Suprapubic skin (tissue), 4 donors: ENCODE measurements at places on chromosomes 11 and 22.

DNA sequence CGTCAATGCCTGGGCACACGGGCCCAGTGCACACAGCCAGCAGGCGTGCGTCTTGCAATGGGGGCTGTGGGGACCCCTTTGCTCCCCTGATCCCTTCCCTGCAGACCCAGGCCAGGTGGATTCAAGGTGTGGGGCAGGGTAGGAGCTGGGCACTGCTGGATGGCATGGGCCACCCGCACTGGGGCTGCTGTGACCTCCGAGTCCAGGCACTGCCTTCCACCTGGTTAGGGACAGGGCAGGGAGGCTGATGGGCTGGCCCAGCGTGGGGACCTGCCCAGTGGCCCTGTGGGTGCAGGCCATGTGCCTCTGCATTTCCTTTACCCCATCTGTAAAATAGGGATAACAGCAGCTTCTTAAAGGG lies 22.9 kb downstream of the KCNQ1 start:
- no peak for DNase-seq

DNA sequence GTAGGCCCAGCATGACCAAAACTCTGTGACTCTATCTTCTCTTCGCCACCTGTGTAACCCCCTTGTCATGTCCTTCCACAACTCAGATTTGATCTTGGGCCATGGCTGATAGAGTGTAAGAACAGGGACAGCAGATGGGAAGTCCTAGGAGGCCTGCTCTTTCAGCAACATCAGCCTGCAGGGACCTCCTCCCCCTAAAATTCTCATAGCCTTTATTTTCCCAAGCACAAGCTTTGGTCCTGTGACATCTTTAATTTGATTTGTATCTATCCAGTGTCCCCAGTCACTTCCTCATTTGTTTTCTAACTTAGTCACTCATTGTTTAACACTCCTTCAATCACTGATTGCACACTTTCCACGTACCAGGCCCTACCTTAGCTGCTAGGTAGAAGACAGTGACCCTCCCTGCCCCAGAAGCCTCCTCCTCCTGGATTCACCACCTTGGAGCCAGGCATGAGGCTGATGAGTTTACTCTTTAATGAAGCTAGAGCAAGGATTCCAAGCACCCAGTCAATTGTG lies 5.3 kb downstream of the UBQLN3 start:
- no peak for DNase-seq

- no peak for DNase-seq
These were observed 1.6 kb upstream of the SUN2 start for GRCh38 chr22:38757464-38757757.

DNA sequence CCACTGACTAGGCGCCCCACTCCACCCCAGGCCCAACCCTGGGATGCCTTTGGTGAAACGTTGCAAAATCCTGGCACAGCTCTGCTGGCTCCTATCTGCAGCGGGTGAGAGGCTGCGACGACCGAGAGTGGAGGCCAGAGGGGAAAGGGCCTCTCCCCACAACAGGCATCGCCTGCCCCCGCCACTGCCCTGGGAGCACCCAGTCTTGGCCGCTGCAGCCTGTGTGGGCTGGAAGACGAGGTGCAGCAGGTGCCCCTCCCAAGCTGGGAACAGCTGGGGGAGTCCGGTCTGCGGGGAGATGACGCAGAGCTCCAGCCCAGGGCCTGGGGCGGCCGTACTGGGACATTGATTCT lies 4.2 kb upstream of the PIM3 start:
- DNase-seq, result no peak

- DNase-seq, result no peak
These were observed 133.6 kb upstream of the C11orf58 start for GRCh38 chr11:16604794-16605388.

- no peak for DNase-seq
These were observed 86.4 kb downstream of the CELSR1 start for GRCh38 chr22:46450931-46451561.

DNA sequence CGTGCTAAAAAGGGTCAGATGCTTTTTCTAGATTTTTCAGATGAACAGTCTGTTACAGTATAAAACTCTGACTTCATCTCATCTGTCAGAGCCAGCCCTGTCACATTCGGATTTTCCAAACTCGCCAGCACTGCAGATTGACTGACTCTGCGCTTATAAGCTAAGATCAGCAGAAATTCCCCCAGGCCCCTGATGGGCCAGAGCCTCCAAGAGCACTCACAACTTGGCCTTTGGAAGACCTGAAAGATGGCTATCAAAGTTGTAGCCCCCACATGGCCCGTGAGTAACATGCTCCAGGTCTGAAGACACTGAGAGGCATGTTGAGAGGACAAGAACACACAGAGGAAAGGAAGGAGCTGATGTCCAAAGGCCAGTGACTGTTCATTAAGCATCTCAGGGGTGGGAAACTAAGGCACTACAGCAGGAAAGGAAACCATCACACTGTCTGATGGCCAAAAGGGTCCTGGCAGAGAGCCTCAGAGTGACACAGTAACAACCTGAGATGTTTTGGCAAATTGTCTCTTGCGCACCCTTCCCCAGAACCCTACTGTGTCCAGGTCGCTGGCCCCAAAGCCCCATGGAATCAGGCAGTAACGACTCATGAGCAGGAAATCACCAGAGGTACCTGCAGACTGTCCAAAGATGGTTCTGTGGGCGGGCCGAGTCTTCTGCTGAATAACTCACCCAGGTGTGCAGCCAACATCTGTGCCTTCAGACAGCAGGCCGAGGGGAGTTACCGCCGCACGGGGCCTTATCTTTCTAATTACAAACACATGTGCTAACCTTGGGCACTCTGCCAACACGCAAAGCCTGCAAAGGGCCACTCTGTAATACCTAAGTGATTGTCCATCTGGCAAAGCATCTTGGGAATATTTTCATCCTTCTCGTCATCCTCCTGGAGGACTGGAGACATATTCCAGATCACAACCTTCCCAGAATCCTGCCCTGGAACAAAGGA lies 23.6 kb downstream of the HIRA start:
- no peak for DNase-seq

- DNase-seq, result no peak
These were observed 702.4 kb upstream of the LRRC4C start for GRCh38 chr11:42161886-42162285.

DNA sequence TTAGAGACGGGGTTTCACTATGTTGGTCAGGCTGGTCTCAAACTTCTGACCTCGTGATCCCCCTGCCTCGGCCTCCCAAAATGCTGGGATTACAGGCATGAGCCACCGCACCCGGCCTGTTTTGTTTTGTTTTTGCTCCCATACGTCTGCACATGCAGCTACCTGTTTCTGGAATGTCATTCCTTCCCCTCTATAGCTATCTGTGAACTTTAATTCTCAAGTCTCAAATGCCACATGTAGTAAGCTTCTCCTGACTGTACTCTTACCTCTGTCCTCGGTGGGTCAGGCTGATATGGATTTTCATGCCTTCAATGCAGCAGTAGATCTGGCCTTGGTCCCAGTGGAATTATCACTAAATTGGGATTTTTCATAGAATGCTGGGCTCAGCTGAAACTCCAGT lies 12.4 kb upstream of the SWAP70 start:
- no peak for DNase-seq

DNA sequence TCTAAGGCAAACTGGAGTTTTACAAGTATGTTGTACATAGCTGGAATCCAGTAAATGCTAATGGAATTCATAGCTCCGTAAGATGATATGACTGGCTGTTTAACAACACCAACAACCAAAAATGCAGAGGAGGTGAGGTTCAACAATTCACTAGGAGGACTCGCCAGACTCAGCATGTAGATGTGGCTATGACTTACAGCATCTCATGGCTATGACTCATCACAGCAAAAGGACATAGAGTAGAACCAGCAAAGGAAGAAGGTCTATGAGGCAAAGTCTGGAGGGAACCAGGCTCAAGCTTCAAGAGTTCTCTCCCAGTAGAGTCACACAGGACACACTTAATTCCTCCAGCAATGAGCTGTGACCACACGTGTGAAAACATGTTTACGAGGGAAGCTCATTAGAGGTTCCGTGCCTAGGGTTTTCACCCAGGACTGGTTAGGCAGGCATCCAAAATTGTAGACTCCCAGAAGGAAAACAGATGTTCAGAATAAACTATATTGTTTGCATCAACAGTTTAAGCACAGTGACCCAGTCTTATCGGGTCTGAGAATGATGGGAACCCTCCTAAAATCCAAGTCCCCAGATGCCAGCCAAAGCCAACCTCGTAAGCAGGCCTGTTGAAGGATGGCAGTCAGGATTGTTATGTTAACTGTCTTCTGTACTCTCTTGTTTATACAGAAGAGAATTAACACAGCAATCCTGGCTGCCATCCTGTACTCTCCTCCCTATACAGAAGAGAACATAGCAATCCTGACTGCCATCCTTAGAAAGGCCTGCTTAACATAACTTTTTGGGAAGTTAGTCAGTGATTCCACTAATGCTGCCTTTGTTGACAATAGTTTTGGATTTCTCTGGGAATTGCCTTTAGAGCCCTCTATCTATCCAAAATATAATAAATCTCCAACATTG lies 116.6 kb downstream of the LARGE1 start:
- no peak for DNase-seq

DNA sequence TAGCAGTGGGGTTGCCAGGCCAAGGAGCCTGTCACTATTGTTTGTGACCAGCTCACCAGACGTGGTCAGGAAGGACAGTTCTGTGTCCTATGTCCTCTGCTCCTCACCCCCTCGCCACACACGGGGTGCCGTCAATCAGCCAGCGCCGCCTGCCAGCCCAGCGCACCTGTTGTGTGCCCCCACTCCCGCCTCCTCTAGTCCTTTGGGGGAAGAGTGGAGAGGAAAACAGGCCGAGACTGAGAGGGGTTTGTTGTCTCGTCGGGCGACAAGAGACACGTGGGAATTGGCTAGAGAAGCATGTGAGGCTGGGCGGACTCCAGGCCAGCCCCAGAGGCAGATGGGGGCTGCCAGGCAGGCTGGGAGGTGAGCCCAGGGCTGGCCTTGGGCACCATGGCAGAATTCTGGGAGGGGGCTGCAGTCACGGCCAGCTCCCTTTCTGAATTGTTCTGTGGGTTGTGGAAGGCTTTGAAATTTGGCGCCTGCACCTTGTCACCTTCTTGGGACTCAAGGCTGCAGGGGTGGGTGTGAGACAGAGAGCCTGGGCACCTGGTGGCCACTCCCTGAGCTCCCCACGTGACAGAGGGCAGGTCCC lies 3.1 kb upstream of the KCNQ1OT1 start:
- peak; percentile 40 for DNase-seq

DNA sequence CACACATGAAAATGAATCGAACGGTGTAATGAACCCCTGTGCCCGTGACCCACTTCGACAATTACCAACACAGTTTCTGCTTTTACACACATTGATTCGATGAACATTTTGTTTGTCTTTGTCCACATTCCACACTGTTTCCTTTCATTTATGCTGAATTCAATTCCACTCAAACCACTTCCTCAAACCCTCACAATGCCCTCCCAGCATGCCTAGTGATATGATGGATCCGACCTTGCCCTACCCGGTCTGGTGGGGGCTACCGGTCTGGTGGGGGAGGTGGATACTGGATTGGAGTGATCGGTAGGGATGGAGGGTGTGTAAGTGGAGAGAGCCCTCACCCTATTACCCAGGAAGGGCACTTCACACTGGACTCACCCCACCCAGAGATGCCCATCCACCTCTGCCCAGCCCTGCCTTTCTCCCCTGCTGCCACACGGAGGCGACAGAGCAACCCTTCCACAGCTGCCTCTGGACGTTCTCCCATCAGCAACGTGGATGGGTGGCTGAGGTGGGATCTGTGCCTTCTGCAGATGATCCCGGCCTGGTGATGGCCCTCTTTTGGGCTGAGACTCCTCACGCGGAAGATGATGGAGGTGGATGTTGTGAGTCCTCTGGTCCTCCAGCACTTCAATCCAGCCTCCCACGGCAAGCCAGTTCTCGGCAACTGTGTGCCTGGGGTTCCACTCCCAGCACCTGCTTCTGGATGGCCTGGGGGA lies 33.0 kb upstream of the P2RY2 start:
- peak; percentile 74 for DNase-seq

GRCh38 chr11:12702999-12703453 lies 28.8 kb downstream of the TEAD1 start:
- DNase-seq, result no peak

- DNase-seq, result no peak
These were observed 1.2 kb upstream of the INTS5 start for GRCh38 chr11:62654297-62654696.

DNA sequence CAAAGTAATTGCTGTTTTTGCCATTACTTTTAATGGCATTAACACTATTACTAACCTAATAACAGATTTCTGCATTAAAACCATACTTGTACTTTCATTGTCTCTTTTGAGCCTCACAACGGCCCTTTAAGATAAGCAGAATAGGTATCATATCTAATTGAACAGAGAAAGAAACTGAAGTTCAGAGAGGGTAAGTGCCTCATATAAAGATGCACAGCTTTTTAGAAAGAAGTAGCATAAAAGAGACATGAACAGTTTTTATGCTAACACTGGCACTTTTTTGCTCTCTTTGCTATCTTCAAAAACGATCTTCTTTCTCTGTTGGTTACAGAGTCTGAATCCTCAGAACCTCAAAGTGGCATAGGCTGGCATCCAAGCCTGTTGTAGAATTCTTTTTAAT lies 102.9 kb upstream of the OR5AK2 start:
- no peak for DNase-seq

- no peak for DNase-seq
These were observed 141.1 kb downstream of the RCN1 start for GRCh38 chr11:32231909-32232493.

- no peak for DNase-seq
These were observed 155.7 kb downstream of the AASDHPPT start for GRCh38 chr11:106233191-106233590.

GRCh38 chr11:17730608-17731462 lies 3.7 kb upstream of the KCNC1 start:
- no peak for DNase-seq

- DNase-seq, result no peak
These were observed 51.8 kb downstream of the CD6 start for GRCh38 chr11:61023086-61023965.

GRCh38 chr11:36791957-36792356 lies 193.9 kb upstream of the RAG2 start:
- no peak for DNase-seq

DNA sequence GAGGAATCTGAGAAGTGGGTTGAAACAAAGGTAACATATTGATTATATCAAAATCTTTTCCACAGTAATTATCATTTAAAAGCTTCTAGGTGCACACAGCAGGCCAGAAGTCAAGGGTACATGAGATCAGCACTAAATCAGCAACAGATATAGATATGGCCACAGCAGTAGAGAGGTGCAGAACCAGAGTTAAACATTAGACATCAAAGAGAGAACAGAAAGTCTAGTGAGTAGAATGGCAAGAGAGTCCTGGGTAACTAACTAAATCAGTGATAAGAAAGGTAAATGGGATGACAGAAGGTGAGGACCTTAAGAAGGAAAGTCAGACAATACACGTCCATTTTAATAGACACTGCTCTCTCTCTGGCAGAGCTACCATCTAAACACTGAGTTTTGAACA lies 119.5 kb upstream of the GRIA4 start:
- DNase-seq, result no peak

GRCh38 chr11:94602430-94603372 lies 35.5 kb downstream of the PIWIL4 start:
- peak; percentile 63 for DNase-seq

- no peak for DNase-seq
These were observed 113.1 kb upstream of the ZBED5 start for GRCh38 chr11:10970926-10971325.
